ENCODE measurements at places on chromosomes 7 and 10.

- DNase-seq, result no peak
Observed at GRCh38 chr10:125130916-125131315, 29.4 kb downstream of the CTBP2 start.

DNA sequence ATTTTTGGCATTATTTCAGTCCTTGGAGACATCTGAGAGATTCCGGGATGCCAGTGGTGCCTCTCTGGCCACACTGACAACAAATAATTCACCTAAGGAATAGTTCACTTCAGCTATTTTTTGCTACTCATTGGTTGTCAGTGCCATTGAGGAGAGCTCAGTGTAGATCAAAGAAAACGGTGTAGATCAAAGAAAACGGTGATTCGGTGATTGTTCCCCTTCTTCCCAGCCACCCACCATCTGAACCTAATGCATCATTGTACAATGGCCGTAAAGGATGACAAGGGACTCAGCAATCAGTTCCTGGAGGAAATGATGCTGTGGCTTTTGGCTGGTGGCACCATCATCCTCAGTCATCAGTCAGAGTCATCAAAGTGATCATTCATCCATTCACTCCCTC, 80.6 kb downstream of the PTPRZ1 start:
- DNase-seq, result no peak

DNA sequence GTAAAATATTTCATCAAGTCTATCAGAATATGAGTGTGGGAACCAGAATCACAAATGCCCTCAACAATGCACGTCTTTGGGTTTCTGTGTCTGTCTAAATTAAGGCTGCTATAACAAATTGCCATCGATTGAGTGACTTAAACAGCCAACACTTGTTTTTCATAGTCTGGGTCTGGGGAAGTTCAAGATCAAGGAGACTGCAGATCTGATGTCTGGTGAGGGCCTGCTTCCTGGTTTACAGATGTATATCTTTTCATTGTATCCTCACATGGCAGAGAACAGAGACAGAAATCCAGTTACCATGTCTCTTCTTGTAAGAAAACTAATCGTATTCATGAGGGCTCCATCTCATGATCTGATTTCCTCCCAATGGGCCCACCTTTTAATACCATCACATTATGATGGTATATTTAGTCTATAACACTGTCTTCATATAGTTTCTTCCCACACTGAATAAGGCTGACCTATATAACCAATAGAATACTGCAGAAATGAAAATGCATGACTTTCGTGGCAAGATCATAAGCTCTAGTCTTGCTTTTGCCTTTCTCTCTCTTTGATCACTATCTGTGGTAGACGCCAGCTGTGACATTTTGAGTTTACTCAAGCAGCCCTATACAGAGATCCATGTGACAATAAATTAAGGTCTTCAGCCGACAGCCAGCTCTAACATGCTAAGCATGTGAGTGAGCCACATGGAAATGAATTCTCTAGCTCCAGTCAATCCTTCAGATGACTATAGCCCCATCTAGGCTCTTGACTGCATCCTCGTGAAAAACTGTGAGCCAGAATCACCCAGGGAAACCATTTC, 51.9 kb downstream of the THSD7A start:
- DNase-seq, result no peak

DNA sequence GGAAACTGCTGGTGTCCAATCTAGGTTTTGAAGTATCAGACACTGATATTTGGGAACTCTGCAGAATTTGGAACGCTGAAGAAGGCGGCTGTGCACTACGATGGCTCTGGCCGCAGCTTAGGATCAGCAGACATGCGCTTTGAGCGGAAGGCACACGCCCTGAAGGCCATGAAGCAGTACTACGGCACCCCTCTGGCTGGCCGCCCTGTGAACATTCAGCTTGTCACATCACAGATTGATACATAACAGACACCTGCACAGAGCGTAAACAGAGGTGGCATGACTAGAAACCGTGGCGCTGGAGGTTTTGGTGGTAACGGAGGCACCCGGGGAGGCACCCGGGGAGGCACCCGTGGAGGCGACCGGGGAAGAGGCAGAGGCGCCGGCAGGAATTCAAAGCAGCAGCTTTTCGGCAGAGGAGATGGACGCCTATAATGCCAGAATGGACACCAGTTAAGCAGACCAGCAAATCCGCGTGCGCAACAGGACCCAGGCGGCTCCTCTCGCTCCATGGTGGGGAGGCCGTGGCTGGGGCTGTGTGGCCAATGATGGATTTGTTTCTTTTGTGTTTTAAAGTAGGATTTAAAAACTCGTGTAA, 22.2 kb upstream of the CCL24 start:
- DNase-seq, result no peak

DNA sequence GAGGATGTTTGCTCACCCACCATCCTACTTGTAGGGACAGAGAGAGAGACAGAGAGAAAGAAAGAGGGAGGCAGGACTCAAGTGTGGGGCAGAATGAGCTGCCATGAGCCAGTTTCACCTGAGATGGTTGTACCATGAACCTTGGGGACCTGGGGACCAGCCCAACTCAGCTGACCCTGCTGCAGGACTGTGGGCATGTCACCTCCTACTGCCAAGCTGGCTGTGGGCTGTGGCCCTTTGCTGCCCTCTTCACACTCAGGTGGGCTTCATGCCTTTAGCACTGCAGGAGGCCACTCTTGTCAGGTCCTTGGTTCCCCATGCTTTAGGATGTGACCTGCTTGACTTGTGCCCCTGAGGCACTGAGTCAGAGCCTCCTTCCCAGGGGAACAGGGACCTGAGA, 108.2 kb upstream of the PCBD1 start:
- no peak for DNase-seq

DNA sequence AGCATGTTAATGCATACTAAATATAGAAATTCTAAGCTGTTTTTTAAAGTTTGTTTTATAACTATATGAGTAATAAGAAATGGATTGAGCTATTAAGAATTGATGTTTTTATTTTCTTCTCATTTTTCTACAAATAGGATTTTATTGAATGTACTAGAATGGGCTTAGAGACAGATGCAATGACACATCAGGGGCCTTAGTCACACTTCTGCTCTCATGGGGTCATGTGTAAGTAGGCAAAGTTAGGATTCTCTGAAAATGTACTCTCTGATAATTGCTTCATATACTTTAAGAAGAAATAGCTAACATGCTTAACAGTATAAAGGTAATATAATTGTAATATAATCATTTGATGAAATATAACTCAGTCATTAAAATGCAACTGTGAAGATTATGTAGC, 154.6 kb downstream of the ZNF438 start:
- DNase-seq, result no peak

- DNase-seq, result no peak
Observed at GRCh38 chr10:127132451-127132850, 63.9 kb downstream of the INSYN2A start.

DNA sequence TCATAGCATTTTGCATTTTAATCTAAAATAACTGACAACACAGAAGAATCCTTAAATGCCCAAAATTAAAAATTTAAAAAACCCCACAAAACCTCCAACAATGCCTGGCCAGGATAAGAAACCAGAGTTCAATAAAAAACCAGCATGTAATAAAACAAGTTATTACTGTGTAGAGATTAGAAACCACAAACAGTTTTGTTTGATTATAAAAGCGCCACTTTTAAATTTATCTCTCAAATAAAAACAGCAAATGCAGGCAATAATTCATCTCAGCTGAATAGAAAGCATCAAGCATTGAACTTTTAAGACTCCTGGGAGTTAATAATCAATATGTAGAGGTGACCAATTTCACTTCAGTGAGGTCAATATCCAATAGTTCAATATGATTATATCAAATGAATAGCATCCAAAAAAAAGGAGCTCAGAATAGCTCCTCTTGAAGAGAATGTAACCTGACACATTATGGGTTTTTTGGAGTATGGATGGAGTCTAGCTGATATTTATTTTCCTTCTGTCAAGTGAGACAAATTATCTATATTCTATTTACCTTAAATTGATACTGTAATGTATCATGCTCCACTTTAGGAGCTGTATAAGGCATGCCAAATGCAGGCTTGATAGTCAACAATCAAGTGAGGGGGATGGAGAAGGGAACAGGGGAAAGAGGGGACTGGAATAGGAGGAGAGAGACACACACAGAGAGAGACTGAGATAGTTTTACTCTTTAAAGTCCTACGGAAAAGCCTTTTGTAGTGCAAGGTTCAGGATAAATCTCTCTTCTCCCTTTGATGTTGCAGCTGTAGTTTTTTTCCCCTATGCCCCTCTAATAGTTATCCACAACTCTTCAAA, 130.9 kb downstream of the RSU1 start:
- DNase-seq, result no peak

DNA sequence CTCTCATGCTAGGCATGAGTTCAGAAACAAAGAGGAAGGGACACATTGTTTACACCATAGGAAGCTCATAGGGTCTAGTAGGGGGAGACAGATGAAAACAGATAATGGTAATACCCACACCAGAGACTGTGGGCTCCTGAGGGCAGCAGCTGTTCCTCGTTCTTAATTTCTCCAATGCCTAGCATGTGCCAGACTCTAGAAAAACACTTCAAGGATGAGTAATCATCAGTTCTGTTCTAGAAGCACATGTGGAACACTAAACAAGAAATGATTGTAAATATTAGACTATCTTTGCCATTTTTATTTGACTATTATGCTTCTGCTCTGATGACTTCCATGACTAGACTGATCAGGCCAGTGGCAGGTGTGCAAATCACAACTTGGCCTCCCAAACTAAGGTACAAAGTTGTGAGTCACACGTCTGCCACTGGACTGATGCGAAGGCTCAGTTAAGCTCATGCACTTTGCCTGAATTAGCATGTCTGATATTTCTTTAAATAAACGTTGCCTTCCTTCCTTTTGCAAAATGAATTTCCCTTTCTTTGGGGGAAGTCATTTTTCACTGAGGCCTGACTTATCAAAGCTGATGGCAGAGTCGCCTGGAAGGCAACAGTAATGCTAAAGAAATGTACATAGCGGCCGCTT, 89.2 kb upstream of the FGL2 start:
- DNase-seq, result no peak

DNA sequence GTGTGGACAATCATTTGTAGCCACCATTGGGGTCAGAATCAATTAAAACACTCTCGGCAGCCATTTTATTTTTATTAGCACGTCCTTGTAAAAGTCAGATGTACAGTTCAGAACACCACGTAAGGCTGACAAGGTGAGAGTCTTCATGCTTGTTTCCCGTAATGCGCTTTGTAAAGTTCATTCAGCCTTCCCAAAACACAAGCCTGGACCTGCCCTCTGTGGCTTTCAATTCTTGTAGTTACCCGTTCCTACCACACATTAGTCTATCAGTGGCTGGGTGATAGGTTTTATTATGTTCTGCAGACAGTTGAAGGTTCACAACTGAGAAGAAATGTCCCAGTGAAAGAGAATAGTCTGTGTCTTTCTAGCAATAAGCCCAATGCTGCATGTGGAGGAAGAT, 35.4 kb downstream of the GAD2 start:
- DNase-seq, result no peak

- DNase-seq, result no peak
Observed at GRCh38 chr10:1365540-1366321, 309.5 kb downstream of the WDR37 start.

- DNase-seq, result no peak
Observed at GRCh38 chr7:945556-946255, 8.8 kb downstream of the ADAP1 start.

DNA sequence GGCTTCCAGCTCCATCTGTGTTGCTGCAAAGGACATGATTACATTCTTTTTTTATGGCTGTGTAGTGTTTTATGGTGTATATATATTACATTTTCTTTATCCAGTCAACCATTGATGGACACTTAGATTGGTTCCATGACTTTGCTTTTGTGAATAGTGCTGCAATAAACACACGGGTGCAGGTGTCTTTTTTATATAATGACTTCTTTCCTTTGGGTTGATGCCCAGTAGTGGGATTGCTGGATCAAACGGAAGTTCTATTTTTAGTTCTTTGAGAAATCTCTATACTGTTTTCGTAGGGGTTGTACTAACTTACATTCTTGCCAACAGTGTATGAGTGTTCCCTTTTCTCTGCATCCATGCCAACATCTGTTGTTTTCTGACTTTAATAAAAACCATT, 189.7 kb downstream of the ACTR3B start:
- no peak for DNase-seq

DNA sequence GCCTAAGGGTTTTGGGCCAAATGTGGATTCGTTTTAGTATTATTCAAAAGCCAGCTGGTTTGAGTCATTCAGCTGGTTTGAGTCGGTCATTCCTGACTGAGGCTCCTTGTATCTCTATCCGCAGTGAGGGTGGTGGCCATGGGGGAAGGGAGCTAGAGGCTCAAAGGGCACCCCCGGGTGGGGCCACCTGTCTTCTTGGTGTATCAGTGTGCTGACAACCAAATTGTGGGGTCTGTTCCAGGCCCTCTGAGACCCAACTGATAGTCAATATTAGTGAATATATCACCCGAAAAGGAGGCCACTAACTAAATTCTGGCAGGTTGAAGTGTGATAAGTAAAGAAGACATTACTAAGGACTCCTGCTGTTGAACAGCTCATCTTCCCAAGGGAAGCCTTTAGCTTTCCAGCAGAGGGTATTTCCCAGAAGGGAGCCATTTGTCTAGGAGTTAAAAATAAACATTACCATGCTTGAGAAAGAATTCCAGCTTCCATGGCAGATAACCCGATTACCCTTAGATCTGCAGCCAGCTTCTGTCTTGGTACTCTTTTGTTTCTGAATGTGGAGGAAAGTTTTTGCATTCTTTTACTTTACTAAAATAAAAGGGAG, 29.9 kb upstream of the DDX50 start:
- DNase-seq, result no peak

DNA sequence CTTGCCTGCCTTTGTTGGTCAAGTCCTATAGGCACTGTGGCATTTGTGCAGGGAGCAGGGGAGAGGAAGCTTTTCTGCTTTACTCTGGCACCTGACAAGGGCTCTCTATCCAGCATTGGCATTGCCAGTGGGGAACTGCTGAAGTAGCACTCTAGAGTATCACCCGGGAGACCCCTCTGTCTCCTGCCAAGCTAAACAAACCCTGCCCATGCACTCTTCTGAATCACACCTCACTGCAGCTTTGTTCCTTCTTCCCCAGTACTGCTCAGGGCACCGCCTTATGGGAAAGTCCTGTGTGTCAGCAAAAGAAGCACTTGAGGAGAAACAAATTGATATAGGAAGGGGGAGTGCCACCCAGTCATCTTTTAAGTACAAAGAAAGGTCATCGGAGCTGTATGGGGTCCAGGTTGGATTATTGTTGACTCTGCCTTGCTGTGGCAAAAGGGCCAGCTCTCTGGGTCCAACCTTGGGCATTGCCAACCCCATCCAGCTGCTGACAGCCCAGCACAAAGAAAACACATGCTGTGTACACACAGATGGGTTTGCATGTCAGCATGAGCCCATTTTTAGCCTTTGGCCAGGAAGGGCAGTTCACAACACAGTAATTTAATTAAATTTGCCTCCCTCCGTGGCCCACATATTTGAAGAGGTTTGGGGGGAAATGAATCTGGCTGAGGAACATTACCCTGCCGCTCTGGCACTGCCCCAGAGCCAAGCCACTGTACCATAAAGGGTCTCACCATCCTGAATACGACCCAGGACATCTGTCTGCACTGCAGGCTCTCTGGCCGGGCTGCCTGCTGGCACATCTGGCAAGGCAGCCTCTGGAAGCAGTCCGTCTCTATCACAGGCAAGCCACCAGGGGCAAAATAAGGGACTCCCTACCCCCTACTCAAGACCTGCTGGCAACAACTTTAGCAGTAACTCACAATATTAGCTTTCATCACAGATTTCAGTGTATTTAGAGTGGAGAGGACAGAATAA, 13.1 kb downstream of the LRRC4 start:
- no peak for DNase-seq

GRCh38 chr10:60282771-60283353, 106.8 kb downstream of the ANK3 start:
- no peak for DNase-seq

GRCh38 chr7:32204361-32205018, 134.3 kb upstream of the PDE1C start:
- DNase-seq, result no peak

GRCh38 chr7:38535073-38535472, 96.1 kb downstream of the AMPH start:
- no peak for DNase-seq

Data from GM12891 (cell line).